ENCODE measurements at places on chromosomes 3 and 15.

DNA sequence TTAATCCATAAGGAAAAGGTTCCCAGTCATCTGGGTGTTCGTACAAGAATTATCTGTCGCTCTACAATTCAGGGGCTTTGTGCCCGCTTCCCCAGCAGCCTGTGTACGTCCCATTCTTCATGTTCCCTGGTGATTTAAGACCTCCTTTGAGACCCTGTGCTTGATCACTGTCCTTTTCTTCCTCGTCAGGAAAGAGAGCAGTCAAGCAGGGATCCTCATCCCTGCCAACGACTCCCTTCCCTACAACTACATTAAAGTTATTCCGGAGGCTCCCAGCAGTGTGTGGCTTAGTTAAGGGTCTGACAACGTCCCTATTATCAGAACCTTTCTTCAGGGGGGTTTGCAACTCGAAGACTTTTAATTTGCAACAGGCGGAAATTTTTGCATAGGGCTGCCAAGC lies 175.7 kb downstream of the FOXP1 start:
- no peak for DNase-seq

DNA sequence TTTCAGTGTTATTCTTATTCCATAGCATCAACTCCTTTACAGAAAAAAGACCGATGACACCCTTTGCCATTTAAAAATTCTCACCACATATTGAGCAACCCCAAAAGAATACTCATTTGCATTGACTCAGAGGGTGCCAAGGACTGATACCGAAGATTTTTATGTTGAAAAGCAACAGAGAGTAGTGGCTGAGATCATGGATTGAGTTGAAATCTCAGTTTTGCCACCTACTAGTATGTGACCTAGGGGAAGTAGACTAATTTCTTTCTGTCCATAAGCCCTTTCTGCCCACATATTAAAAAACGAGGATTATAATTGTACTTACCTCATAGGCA lies 313.9 kb upstream of the SATB1 start:
- no peak for DNase-seq

- no peak for DNase-seq
Observed at GRCh38 chr3:27903446-27903845, 181.3 kb upstream of the EOMES start.

- no peak for DNase-seq
Observed at GRCh38 chr3:143506190-143506589, 342.1 kb downstream of the SLC9A9 start.

GRCh38 chr3:24365168-24365567 lies 129.5 kb downstream of the THRB start:
- peak; percentile 80 for DNase-seq

DNA sequence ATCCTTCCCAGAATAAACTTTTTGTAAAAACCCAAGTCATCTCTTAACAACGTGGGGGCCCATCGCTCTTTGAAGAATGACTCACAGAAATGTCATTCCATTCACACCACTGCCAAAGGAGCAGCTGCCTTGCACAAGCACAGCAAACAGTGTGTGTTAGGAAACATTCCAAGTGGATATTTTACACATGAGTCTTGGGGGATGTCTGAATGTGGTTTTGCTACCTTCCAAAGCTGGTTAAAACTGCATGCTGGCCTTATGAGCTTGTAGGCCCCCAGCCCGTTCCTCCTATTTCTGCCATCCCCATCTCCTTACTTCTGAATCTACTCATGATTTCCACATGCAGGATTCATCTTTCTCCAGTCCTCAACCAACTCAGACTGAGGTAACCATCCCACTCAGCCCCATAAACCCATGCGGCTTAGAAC lies 130.8 kb downstream of the CPNE4 start:
- DNase-seq: peak; percentile 98

GRCh38 chr3:113695431-113695785 lies 1.0 kb downstream of the USF3 start:
- no peak for DNase-seq

Measured in fibroblast of skin of right biceps (primary cell).